ENCODE measurements at places on chromosomes 1 and 21. TPM values are rescaled to one million over a fixed set of nuclear protein-coding genes. Genes with fewer than 3 reads are reported as not detected.

Gene MTMR11
- total RNA-seq: 20.4 TPM

Gene HES2
- total RNA-seq: 6.4 TPM

Gene GPATCH4
- total RNA-seq: 17.9 TPM

DNA sequence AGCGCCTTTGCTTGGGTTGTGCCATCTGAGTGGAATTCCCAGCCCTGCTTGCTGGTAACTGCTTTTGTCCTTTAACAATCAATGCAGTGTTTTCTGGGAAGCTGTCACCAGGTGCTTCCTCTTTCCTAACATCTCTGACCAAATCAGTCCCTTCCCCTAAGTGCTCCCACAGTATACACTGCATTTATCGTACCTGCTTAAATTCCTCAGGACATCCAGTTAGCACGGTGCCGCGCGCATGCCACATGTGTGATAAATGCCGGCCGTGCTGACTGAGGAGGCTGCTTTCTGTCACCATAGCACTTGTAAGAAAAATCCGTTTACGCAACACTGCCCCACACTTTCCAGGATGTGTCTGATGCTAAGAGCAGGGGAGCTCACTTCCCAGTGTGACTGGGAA, 115.4 kb downstream of the BCAR3 start:
- no peak for DNase-seq

- DNase-seq: no peak
Measured at GRCh38 chr1:230760360-230760827, 13.2 kb downstream of the CAPN9 start.
